Activated CD4-positive, alpha-beta memory T cell treated with anti-CD3 and anti-CD28 coated beads for 36 hours (primary cell): ENCODE measurements at places on chromosomes 5 and 9. TPM values are rescaled to one million over a fixed set of nuclear protein-coding genes. Genes with fewer than 3 reads are reported as not detected.

DNA sequence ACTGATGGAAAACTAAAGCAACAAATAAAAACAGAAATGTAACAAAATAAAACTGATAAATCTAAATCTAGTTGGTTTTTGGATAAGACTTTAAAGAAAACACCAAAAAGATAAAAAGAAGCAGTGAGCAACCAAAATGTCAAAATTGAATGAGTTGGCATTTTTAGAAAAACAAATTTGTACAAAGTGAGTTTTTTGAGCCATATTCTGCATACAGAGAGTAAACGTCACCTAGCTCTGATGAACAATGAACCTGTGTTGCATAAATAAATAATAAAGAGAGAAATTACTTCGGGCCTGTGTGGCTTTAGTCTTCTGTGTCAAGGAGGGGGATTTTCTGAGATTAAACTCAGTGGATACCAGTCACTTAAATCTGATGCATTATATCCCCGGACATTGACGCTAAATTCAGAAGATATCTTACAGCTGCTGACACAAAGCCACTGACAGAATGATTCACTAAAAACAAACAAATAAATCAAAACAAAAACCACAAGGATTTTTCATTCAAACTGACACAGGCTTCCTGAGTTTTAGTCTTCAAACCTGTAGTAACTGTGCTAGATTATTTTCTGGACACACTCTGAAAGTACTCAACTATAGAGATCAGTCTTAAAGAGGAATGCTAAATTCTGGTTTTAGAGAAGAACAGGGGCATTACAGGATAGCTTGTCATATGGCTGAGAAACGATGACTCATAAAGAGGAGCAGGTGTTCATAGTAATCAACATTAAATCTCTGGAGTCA, 403.5 kb upstream of the ST8SIA4 start:
- no peaks in the 10 kb centered on the region for H3K4me1 ChIP-seq
- no peak for DNase-seq
- H3K36me3 ChIP-seq, result no peaks in the 10 kb centered on the region
- H3K27me3 ChIP-seq, result no peaks in the 10 kb centered on the region
- H3K4me3 ChIP-seq, result no peak overlapping the region

DNA sequence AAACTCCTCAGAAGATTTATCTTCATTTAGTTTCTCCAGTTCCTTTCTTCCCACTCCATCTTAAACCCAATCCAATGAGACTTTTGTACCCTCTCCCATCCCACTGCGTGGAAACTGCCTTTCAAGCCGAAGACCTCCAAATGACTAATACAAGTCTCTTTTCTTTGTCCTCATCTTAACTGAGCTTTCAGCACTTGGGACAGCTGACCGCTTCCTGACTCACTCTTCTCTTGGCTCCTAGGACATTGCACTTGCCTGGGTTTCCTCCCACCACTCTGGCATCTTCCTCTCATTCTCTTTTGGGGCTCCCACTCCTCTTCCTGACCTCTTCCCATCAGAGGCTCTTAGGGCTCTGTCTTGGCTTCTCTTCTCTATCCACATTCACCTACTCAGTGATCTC, 243.7 kb downstream of the HSPA4 start:
- H3K4me3 ChIP-seq, result no peak overlapping the region
- H3K27me3 ChIP-seq, result no peaks in the 10 kb centered on the region
- DNase-seq, result no peak
- no peaks in the 10 kb centered on the region for H3K36me3 ChIP-seq

DNA sequence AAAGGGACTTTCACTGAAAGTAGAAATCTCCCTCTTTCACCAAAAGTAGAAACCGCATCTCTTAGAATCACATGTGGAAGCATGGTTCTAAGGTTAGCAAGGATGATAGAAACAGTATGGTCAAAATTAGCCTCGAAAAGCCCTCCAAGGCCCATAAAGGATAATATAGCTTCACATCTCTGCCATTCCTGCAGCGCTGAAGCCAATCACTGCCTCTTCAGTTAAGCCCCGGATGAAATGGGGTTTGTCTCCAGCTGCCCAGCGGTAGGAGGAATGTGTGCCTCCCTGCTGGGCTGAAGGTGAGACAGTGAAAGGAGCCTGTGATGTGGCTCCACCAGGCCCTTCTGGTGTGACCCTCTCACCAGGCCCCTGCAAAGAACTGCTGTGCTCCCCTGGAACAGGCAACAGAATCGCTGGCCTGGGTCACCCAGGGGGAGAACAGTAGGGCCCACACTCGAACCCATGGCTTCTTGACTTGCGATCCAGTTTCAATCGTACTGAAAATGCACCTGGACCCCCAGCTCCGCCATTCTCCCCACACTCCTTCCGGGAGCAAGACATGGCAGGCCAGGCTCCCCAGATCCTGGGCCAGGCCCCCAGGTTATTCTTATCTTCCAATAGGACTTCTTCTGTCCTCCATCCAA, 47.2 kb downstream of the CAMK2A start:
- no peaks in the 10 kb centered on the region for H3K27me3 ChIP-seq
- H3K36me3 ChIP-seq, result no peaks in the 10 kb centered on the region
- H3K4me1 ChIP-seq, result no peaks in the 10 kb centered on the region
- H3K27ac ChIP-seq, result no peak overlapping the region
- no peak overlapping the region for H3K4me3 ChIP-seq

GRCh38 chr5:132099905-132100304, 26.3 kb downstream of the CSF2 start:
- DNase-seq, result no peak
- peak overlapping the region; percentile 81 for H3K27ac ChIP-seq
- no peaks in the 10 kb centered on the region for H3K27me3 ChIP-seq
- no peaks in the 10 kb centered on the region for H3K36me3 ChIP-seq

- no peak for DNase-seq
- no peaks in the 10 kb centered on the region for H3K27me3 ChIP-seq
These were observed 4.8 kb downstream of the PSMD5 start for GRCh38 chr9:120837921-120838320.

DNA sequence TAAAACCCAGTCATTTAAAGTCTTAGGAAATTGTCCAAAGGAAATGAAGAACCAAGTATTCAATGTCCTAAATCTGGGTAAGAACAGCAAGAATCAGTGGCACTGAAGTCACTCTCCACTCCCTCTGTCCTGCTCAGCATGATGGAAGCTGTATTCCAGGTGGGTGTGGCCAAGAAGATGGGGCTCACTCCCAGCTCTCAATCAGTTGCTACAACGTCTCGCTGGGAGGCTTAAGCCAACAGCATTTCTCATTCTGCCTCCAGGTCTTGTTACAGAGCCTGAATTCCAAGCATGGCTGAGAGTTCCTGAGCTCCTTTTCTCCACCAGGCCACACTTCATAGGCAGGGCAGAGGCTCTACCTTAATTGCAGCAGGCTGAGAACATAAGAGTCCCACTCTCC, 41.2 kb upstream of the TRIO start:
- no peaks in the 10 kb centered on the region for H3K4me1 ChIP-seq
- H3K27ac ChIP-seq, result no peak overlapping the region
- DNase-seq, result no peak
- no peak overlapping the region for H3K4me3 ChIP-seq
- H3K27me3 ChIP-seq, result peaks cover 7% of the 10 kb centered on the region

GRCh38 chr5:10867389-10868303, 106.6 kb upstream of the DAP start:
- no peak overlapping the region for H3K4me3 ChIP-seq
- no peaks in the 10 kb centered on the region for H3K36me3 ChIP-seq
- no peaks in the 10 kb centered on the region for H3K27me3 ChIP-seq
- DNase-seq, result no peak
- no peak overlapping the region for H3K27ac ChIP-seq

DNA sequence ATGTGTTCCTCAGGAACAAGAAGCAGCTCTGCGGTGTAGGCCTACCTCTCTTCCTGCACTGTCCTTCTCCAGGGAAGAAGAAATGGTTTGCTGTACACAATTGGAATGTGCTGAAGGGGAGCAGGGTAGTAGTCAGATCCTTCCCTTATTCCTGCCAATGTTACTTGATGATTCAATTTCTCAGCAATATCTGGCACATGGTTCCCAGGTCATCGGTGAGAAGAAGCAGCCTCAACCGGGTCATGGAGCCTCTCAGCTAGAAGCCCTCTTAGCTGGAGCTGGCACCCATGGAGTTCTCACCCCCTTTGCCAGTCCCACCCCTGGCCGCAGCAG, 36.9 kb downstream of the ACTBL2 start:
- H3K27ac ChIP-seq, result no peak overlapping the region
- H3K4me3 ChIP-seq, result no peak overlapping the region
- H3K4me1 ChIP-seq, result no peaks in the 10 kb centered on the region
- no peak for DNase-seq
- peaks cover 11% of the 10 kb centered on the region for H3K27me3 ChIP-seq

DNA sequence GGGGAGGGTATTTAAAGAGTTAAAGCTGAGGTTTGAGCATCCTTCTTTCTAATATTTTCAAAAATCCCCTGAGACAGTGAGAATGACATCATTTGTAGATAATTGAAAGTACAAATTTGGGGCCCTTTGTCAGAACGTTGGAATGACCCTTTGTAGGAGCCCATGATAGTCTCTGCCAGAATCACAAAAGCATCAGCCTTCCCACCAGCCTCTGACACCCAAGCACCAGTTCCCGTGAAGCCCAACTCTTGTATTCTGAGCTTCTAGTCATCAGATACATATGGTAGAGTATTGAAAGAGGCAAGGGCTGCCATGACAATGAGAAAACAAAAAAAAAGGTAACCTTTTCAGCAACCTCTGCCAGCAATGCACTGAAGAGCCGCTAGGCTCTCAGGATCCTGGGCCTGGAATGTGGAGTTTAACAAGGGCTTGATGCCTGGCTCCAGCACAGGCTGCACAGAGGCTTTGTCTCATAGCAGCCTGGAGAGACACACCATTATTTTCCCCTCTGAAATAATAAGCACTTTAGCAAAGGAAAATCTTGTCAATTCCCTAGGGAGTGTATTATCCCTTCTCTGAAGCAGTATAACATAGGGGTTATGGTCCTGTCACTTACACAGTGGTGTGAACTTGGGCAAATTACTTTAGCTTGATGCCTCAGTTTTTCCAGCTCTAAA, 114.4 kb downstream of the ZNF608 start:
- H3K27me3 ChIP-seq, result peaks cover 3% of the 10 kb centered on the region
- no peak for DNase-seq
- no peaks in the 10 kb centered on the region for H3K4me1 ChIP-seq
- H3K4me3 ChIP-seq, result no peak overlapping the region

- H3K4me1 ChIP-seq, result peaks cover 99% of the 10 kb centered on the region
- no peaks in the 10 kb centered on the region for H3K27me3 ChIP-seq
- no peak overlapping the region for H3K4me3 ChIP-seq
- H3K27ac ChIP-seq, result peak overlapping the region; percentile 99
- H3K36me3 ChIP-seq, result peaks cover 76% of the 10 kb centered on the region
- no peak for DNase-seq
These were observed 13.3 kb downstream of the LCP2 start for GRCh38 chr5:170284231-170284630.

GRCh38 chr9:36878986-36879982, 154.8 kb downstream of the PAX5 start:
- peak; percentile 55 for DNase-seq
- H3K4me3 ChIP-seq, result no peak overlapping the region
- no peaks in the 10 kb centered on the region for H3K36me3 ChIP-seq

The PCDHA9 gene
- total RNA-seq, result not detected

The CDC25C gene
- 19.1 TPM for total RNA-seq

The MRPL36 gene
- total RNA-seq, result 64.7 TPM

The IFNE gene
- not detected for total RNA-seq

The APBA1 gene
- 0.51 TPM for total RNA-seq
